AG08395 (cell line): ENCODE measurements at places on chromosomes 1 and 21.
A peak's percentile ranks its signal among the peaks of the same experiment; 100 is the strongest.

DNA sequence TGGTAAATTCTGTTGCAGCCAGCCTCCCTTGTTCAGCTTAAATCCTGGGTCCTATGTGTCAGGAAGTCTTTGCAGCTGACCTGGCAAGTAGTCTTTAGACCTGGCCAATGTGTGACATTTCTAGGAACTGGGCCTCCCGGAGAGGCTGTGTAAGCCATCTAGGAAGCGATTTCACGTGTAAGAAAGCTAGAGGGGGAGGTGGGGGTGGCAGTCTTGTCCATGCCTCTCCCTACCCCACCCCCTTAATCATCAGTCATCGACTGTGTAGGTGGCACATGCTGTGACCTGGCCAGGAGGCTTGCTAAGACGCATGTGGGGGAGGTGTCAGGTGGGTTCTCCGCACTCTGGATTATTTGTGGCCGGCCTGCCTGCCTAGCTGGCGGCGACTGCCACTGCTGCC lies 8.4 kb downstream of the C1orf226 start:
- DNase-seq: no peak

DNA sequence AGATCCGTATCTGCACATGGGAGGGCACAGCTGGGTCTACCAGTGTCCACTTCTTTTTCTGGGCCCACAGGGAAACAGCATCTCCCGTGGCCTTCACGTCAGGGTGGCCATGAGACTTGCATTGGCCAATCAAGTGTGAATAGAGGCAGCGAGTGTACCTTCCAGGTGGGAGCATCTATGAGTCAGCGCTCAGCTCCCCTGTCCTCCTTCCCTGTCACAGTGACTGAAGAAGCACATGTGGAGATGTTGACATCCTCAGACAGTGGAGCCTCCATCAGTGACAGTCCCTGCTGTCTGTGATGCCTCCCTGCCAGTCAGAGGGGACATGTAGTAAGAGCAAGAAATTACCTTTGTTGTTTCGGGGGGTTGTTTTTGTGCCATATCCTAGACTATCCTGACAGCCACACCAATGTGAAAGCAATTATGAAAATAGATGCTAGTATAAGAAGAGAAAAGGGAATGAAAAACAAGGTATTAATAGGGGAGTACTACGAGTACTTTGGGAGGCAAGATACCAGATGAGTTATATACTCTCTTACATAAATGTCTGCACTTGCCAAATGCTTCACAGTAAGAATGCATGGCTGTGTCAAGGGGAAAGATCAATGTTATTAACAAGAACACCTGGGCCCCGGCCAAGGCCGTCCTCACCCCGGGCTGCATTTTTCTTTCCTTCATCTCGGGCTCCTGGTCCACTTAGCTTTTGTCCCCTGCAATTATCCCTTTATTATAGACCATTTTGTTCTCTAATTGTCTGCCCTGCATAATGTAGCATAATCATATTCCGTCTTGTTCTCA lies 86.0 kb downstream of the MATN1 start:
- no peak for DNase-seq

GRCh38 chr1:38334930-38335592 lies 288.5 kb upstream of the POU3F1 start:
- no peak for DNase-seq

DNA sequence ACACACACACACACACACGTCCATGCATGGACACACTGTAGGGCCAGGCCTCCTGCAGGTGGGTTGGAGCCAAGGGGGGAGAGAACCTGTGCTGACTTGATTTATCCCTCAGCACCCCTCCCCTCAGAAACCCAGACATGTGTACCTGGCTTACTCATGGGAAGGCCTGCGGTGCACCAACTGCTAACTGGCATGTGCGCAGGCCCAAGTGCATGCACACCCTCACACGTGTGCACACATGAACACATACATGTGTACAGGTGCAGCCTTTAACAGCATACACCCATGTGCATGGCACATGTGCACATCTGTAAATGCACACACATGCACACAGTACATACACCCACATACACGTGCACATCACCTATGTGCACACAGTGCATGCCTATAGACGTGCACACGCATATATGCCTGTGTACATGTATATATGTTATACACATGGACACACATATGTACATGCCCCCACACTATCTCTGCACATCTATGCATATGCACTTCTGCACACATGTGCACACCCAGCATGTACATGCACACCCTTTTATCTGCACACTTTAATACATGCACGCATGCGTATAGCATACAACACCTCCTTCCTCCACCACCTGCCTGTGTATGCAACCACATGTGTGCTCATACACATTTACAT lies 67.5 kb downstream of the TRIM11 start:
- DNase-seq: no peak

- peak; percentile 72 for DNase-seq
These were observed at the start of gene HFM1 for GRCh38 chr1:91404151-91405012. HFM1 (minus strand) TSS chr1:91404837; CDS start chr1:91401082, 3,755 bp downstream.

DNA sequence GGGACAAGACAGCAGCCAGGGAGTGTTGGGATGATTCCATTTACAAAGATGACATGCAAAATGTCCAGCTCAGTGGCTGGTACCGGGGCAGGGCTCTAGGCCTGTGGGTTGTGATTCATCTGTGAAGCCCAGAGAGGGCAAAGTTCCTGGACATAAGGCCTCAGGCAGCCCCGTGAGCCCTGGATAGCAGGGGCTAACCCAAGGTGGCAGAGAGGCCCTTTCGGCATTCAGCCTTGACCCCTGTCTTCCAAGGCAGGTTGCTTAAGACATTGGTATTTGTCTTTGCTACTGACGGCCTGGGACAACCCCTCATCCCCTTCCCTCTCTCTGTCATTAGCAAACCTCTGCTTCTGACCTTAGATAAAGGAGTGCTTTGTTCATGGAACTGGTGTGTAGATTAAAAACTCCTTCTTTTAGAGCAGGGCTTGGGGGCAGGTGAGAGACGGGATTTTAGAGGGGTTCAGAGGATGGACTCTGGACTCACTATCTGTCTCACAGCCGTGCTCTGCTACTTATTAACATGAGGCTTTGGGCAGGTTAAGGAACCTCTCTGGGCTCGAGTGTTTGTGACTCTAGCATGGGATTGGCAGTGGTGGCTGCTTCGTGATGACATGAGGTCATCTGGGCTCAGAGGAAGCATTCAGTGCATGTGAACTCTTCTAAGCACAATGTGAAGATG lies 36.3 kb downstream of the TMEM51 start:
- no peak for DNase-seq

- DNase-seq: no peak
These were observed 7.0 kb downstream of the PAFAH2 start for GRCh38 chr1:25990702-25991395.

- no peak for DNase-seq
These were observed 64.9 kb downstream of the LMO4 start for GRCh38 chr1:87393445-87394085.

DNA sequence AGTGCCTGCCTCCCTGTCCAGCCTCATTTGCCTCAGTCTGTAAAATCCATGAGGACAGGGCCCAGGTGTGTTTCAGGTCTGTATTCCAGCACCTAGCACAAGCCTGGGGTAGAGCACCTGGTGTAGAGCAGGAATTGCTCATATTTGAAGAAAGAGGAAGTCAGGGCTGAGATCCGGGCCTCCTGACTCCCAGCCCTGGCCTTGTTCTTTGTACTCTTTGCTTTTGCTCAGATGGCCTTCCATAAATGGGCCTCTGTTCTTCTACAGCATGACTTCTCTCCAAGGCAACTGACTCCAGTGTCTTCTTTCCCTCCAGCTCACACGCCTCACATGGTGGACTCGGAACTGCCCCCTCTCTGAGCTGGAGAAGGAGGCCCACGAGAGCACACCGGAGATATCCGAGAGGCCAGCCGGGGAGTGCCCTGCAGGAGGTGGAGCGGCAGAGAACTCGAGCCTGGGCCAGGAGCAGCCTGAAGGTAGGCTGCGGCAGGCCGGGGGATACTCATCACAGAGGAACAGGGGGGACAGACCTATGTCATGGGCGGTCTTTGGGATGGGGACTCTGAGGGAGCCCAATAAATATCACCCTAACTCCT lies 19.7 kb downstream of the SLC5A9 start:
- DNase-seq: no peak

- DNase-seq: no peak
These were observed 470.3 kb upstream of the NCAM2 start for GRCh38 chr21:20527731-20528460.

GRCh38 chr1:61873581-61873980 lies 131.3 kb downstream of the PATJ start:
- no peak for DNase-seq

DNA sequence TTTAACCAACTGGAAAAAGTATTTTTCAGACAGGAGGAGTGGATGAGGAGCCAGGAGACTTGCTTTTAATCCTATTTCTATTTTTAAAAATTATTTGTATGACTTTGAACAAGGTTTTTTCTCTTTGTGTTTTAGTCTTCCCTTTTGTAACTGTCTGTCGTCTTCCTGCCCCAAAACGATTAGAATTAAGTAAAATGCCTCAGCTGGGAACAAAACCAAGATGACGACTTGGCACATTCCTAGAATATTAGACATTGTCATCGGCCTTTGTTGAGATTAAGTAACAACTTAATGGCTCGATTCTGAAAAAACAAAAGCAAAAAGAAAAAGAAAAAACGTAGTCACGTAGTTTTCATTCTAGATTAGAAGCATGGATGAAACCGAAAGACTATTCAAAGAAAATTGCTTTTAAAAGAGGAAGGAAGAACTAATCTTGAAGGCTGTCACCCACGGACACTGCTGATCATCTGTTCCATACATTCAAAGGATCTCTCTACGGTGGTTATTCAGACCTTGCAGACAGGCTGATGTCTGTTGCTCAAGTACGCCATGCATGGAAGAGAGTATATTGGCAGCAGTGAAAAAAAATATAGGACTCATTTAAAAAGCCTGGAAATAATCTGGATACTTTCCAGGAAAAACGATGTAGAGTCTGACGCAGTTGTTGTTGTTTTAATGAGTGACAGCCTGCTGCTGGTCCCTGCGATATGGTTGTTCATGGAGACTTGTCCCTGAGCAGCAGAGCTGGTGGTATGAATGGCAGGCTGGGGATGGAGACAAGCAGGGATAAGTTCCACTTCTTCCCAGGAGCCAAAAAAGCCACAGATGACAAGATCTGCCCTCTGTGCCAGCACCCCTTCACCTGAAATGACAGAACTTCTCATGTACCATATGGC lies 16.8 kb downstream of the GNG4 start:
- DNase-seq: peak; percentile 77

DNA sequence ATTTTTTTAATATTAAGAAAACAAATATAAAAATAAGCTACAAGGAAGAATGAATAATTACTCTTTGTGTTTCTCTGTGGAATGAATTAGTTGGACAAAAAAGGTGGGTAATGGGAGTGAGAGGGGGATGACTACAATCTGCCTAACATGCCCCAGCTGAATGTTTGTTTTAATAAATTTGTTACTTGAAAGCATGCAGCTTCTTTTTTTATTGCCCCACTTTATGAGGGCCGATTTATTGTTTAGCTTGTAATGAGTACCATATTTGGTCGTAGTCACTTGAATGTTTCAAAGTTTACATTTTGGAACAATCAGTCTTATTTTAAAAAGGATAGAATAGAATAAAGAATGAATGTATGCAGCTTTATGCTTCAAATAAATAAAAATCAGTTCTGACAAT lies 197.4 kb downstream of the LBR start:
- DNase-seq: no peak

GRCh38 chr1:235417086-235417697 lies 50.0 kb downstream of the TBCE start:
- peak; percentile 85 for DNase-seq

DNA sequence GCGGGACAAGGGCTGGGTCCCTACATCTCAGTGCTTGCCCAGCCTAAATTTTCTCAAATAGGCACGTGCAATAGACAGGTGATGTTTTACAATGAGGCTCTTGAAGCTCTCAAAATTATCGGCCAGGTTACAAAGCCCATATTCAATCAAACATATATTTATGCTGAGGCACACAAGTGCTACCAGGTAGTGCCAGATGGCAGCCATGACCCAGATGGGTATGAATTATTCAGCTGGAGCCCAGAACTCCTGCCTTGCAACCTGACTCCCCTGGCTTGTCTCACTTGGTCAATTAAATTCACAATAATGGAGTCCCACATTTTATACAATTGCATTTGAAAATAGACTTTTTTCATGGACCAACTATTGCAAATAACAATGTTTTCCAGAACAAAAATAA lies 12.3 kb upstream of the ADAM30 start:
- DNase-seq: no peak

DNA sequence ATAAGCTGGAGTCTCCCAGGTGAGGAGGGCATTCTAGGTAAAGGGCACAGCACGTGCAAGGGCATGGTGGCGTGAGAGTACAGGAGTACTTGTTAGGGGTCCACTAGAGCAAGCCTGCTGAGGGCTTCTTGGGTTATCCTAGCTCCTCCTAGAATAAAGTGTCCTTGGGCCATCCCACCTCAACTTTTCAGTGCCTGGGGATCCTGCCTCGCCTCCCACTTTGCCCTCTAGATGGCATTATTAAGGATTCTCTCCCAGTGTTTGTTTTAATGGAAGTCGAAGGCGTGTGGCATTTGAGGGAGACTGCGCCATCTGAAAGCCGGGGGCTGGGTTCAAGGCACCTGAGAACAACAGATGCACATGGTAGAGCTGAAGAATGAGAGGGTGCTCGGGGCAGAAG lies 74.5 kb upstream of the SELENON start:
- DNase-seq: no peak

DNA sequence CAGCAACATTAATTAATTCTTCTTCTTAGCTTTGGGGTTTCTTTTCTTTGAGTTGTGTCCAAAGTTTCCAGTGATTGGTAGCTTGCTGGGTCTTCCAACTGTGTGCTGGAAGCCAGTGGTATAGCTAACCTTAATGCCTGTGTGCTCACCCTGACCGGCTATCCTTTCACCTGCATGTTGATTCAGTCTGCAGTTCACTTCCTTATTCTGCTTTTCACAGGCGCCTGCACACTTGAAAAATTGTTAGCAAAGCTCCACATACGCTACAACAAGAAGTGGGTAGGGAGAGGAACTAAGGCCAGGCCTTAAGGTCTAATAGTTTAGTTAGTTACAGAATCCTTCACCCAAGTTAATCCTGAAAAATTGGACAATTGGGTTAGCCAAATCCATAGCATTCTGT lies 35.7 kb downstream of the NCF2 start:
- DNase-seq: no peak

GRCh38 chr1:119964673-119965363 lies 68.5 kb upstream of the ADAM30 start:
- DNase-seq: peak; percentile 14

DNA sequence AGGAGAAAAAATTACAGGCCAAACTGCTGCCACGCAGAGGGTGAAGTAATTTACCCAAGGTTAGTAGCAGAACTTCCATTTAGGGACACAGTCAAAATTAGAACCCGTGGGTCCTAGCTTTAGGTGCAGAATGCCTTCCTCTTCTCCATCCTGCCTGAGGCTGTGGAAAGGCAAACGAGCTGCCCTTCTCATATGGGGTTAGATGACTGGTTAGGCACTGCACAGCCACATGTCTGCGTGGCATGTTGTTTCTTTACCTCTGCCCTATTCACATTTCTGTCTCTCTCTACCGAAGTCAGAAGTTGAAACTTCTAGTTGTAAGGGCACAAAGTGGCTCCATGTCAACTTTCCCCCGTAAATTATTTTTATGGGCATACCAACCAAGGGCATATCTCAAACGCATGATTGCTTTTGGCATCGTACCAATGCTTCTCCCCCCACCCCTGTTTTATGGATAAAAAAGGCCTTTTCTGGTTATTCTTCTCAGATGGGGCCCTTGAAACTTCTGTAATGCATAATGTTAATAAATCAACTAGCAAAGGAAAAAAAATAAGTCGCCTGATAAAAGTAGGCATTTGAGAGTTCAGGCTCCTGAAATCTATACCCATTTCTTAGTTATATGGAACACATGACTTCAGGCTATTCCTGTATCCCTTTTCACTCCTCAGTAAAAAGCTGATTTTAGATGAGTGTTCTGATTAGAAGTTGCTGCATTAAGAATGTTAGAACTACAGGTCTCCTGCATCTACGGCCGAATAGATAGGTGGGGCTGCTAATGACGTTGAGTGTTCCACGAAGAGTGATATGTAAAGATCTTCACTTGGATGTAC lies 139.6 kb upstream of the NRIP1 start:
- no peak for DNase-seq
